ENCODE measurements at places on chromosomes 1 and 21.

- DNase-seq: no peak
Observed at GRCh38 chr1:35536556-35537162, 20.5 kb downstream of the KIAA0319L start.

- no peak for DNase-seq
Observed at GRCh38 chr1:17711941-17712340, 43.2 kb upstream of the ACTL8 start.

- DNase-seq: peak; percentile 41
Observed at GRCh38 chr1:58975888-58976287, 192.0 kb upstream of the JUN start.

- no peak for DNase-seq
Observed at GRCh38 chr1:70234733-70235132, 13.6 kb downstream of the SRSF11 start.

DNA sequence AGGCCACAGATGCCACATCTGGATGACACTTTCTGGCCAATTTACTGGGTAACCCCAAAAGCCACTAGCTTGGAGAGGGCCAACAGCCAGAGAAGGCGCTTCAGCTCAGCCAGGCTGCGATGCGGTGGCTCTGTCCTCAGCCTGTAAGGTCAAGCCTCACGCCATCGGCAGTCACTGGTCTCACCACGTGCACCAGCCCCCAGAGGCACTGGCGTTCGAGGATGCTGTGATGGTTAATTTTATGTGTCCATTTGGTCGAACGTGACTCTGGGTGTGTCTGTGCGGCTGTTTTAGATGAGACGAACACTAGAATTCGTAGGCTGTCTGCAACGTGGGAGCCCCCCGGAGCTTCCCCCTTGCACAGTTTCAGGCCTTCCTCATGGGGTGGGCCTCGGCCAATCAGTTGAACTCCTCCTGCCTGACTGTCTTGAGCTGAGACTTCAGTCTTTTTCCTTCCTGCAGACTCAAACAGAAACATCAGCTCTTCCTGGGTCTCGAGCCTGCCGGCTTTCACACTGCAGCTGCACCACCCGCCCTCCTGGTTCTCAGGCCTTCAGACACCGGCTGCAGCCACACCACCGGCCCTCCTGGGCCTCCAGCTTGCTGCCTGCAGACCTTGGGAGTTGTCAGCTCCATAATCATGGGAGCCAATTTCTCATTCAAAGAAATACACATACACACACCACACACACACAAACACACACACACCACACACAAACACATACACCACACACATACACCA lies 41.6 kb upstream of the SLC45A1 start:
- no peak for DNase-seq

GRCh38 chr1:235670157-235670776 lies 20.7 kb upstream of the GNG4 start:
- peak; percentile 24 for DNase-seq

DNA sequence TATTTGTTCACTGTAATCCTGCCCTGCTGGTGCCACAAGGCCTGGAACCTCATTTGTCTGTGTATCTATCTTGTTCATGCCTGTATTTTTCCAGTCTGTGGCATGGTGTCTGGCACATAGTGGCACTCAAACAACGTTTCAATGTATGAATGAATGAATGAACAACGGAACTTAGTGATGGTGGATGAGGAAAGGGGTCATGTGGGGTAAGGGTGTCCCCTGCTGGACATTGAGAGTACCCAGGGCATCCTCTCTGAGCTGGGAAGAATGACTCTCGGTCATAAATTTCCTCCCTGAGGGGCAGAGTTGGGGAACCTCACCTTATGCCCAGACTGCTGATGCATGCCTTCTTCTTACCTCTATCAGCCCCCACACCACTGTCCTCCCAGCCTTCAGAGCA lies 18.9 kb upstream of the ZNF683 start:
- peak; percentile 62 for DNase-seq

DNA sequence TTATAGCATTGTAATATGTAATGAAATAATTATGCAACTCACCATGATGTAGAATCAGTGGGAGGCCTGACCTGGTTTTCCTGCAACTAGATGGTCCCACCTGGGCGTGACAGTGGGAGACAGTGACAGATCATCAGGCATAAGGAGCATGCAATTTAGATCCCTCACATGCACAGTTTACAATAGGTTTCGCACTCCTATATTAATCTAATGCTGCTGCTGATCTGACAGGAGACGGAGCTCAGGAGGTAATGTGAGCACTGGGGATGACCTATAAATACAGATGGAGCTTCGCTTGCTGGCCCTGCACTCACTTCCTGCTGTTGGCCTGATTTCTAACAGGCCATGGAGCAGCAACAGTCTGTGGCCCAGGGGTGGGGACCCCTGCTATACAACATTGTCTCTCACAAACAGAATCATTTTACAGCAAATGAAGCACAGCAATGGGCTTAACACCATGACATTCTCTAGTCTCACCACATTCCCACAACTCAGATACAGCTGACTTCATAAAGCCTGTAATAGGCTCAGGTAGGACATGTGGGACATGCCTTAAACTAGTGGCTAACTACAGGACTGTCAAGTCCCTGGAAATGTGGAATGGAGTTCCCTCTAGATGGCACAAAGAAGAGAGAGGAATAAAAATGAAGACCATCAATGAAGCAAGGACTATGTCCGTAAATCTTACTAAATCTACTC lies 40.7 kb upstream of the SLC5A9 start:
- no peak for DNase-seq

DNA sequence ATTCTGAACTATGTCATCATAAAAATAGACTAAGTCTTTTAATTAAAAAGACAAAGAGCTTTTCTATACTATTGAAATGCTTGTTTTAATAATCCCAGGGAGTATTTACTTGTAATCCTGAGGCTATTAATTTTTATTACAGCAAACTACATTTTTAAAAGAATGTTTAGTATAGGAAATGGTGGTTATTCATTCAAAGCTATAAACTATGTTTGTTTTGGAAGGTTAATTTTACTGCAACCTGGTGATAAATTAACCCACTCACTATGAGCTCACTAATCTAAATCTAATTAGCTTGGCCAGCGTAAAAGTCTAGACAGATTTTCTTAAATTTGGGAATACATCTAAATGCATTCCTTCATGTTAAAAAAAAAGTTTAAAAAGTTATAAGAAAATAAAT lies 13.8 kb upstream of the EYA3 start:
- DNase-seq: no peak

DNA sequence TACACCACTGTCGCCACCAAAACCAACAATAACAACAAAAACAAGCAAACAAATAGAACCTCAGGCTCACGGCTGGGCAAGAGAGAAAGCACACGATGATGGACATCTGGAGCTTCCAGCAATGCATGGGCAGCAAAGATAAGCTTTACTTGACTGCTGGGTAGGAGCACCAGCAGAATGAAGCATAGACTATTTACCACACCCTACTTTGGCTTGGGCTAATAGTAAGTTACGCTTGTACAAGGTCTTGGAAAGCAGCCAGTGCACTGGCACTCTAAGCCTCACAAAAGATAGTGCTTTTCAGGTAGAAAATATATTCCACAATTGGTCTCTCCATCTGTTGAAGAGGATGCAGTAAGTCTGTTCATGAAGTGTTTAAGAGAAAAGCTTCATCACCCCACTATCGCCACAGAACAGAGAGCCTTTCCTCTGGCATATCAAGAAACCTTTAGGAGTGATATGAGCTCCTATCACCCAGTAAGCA lies 13.6 kb downstream of the ADIPOR1 start:
- no peak for DNase-seq

- DNase-seq: no peak
Observed at GRCh38 chr1:112711041-112711440, 4.1 kb downstream of the PPM1J start.

- DNase-seq: no peak
Observed at GRCh38 chr1:14994841-14995437, 158.6 kb upstream of the TMEM51 start.

DNA sequence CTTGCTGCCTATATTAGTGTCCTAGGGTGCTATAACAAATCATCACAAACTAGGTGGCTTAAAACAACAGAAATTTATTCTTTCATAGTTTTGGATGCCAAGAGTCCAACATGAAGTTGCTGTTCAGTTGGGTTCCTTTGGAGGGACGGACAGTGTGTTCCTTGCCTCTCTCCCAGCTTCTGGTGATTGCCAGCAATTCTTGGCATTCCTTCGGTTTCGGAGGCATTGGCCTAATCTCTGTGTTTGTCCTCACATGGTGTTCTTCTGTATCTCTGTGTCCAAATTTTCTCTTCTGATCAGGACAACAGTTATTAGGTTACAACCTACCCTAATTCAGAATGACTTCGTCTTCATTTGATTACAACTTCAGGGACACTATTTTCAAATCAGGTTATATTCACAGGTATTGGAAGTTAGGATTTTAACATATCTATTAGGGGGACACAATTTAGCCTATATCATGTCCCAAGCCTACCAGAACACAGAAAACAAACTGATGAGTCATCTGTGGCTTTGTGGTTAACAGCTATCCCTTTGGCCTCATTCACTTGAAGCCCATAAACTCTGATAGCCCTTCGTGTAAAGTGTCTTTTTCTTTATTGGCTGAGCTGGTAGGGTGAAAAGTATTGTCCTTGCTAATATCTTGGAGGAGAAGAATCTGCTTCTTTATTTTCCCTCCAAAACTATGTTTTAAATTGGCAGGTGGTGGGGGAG lies 83.2 kb upstream of the PAPPA2 start:
- peak; percentile 44 for DNase-seq

DNA sequence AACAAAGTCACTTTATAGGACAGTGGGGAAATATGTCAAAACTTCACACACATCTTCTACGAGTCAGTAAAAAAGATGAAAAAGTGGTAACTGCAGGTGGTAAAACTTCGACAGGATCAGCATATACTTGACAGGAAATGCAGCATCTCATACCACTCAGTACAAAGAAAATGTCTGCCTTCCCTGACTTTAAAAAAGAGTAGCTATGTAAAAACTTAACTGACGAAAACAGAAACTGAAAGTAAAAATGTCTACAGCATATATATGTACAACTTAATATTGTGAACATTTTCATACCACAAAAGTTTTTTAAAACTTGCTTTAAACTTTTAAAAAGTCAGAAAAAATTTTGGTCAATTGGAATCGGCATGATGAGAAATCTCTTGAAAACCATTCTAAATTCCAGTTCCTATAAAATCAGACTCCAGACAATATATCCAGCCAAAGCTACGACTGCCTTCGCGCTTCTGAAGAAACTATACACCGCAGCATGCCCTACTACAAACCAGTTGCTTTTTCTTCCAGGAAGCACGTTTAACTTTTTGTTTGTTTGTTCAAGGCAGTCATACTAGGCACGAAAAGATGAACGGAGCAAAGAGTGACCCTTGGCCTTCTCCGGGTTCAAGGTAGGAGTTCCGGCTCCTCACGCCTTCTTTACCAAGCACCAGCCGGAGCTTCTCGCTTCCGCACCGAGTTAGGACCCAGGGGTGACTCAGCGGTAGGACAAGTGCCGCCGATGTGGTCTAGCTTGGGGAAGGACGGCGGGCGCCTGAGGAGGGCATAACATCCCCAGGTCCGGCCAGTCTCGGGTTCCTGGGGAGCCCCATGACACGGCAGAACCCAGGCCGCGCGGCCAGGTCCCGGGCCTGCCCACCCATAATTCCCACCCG lies 612 bp downstream of the PSMA5 start:
- peak; percentile 66 for DNase-seq

DNA sequence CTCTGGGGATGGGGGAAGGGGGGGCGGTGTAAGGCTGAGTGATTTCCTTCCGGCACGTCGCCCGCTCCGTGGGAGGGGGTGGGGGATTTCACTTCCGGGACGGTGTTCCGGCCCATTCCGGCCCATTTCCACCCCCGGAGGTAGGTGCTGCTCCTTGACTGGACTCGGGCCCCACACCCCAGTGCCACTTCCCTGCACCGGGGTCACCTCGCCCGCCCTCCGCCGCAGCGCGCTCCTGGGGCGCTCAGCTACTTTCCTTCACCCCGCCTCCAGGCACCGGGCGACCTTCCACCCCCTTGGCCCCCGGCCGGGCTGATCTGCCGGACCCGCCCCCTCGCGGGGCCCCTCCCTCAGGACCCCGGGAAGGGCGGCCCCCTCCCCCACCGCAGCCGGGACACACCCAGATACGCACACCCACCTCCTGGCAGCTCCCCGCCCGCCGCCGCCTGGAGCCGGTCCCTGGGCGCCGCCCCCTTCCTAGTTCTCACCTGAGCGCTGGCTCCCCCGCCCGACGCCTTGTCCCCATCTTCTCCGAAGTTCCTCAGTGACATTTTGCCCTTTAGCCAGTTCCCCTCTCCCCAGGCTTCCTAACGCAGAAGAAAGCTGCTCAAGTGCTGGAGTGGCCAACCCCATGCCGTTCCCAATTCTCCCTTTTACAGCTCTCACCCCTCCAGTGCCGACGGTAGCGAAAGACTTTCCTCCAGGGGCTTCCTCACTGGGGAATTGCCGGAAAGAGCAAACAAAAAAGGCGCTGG lies at the start of gene ZBTB37:
Gene ZBTB37, plus strand, starts transcription at position 115 of the 755 bp plus-strand sequence. CDS start 1,846 bp downstream, outside the sequence.
- no peak for DNase-seq

- no peak for DNase-seq
Observed at GRCh38 chr1:57124768-57125446, 159.1 kb upstream of the C8B start.

GRCh38 chr1:247291833-247292561 lies 36.1 kb downstream of the VN1R5 start:
- no peak for DNase-seq

GRCh38 chr1:203968761-203969160 lies 104.2 kb upstream of the SOX13 start:
- no peak for DNase-seq

DNA sequence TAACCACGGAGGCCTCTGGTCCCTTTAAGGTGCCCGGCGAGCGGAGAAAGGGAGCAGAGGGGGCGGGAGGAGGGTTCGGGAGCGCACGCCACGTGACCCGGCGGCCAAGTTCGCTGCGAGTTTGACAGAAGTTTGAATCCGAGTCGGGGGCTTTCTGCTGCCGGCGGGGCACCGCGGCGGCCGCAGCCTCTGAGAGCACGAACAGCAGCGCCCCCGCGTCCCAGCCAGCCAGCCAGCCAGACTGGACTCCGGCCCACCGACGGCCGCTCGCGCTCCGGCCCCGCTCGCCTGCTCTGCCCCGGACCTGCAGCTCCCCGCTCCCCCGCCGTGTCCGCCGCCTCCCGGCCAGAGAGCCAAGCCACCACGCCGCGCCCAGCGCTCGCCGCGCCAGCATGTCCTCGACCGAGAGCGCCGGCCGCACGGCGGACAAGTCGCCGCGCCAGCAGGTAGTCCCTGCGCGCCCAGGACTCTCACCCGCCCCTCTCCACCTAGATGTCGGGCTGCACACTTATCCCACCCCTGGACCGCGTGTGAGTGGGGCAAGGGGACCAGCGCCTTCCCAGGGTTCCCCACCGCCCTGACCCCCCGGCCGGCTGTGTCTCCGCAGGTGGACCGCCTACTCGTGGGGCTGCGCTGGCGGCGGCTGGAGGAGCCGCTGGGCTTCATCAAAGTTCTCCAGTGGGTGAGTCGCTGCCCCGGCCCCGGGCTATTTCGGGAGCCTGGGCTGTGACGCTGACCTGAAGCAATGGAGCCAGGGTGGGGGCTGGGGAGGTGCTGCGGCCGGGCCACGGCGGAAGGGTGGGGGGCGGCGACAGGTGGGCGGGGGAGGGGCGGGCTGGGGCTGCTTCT lies at the start of gene SYPL2:
Gene SYPL2, plus strand, starts transcription at position 95 of the 849 bp plus-strand sequence. Its CDS starts 298 bp downstream, at position 393.
- no peak for DNase-seq
